ENCODE measurements at places on chromosomes 5 and 9.

DNA sequence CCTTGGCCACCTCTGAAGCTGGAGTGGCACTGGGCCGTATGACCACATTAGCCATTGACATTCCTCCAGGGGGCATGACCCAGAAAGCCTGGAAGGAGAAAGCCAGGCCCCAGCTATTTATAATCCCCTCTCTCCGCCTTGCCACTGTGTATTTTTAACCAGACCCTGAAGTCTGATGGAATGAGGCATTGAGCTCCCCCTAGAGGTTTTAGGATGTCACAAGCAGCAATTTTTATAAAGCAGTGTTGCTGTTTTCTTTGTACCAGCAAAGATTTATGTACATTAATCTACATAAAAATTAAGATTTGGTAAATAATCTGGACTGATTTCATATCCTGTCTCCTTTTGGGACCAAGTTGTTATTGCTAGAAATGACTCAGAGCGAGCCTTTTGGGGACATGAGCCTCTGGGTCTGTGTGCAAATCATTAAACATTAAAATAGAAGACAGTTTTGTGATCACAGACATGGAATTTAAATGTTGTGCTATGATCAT, 127.1 kb downstream of the TRIO start:
- DNase-seq = no peak

DNA sequence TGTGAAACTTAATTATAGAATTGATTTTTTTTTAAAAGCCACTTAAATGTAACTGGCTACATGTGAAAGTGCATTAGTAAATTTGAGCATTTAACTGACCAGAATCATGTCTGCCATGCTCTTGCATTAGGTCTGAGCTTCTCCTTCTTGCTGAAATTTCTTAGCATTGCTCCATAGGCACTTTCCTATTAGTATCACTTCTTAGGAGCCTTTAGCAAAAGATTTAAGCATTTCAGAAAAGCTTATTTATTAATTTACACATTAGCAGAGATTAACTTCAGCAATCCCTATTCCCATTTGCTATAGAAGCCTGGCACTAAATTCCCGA, 211.0 kb downstream of the SNX18 start:
- DNase-seq = no peak

DNA sequence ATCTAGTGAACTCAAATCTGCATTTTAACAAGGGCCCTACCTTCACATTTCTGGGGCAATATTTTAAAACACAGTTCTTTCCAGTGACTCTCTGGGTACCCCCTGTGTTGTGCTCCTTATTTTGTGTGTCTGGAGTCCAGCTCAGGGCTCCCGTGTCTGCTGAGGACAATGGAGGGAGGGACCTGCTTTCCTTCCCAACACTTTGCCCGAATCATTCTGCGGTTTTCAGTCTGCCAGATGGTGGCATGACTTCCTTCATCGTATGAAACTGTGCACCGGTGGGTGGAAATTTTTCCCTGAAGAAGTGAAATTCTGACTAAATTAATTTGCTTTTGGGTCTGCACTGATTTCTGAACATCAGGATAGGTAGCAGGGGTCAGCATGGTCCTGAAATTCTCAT, 153.6 kb upstream of the CD180 start:
- no peak for DNase-seq

GRCh38 chr9:72271613-72272478, 93.2 kb downstream of the ZFAND5 start:
- DNase-seq = no peak

GRCh38 chr9:110104261-110104809, 103.6 kb downstream of the C9orf152 start:
- DNase-seq = no peak

- DNase-seq = no peak
Measured at GRCh38 chr5:95958310-95959014, 3.2 kb downstream of the ELL2 start.

GRCh38 chr5:112064956-112065355, 308.0 kb upstream of the NREP start:
- no peak for DNase-seq

- DNase-seq = no peak
Measured at GRCh38 chr5:29697785-29698414, 1495.6 kb upstream of the CDH6 start.

DNA sequence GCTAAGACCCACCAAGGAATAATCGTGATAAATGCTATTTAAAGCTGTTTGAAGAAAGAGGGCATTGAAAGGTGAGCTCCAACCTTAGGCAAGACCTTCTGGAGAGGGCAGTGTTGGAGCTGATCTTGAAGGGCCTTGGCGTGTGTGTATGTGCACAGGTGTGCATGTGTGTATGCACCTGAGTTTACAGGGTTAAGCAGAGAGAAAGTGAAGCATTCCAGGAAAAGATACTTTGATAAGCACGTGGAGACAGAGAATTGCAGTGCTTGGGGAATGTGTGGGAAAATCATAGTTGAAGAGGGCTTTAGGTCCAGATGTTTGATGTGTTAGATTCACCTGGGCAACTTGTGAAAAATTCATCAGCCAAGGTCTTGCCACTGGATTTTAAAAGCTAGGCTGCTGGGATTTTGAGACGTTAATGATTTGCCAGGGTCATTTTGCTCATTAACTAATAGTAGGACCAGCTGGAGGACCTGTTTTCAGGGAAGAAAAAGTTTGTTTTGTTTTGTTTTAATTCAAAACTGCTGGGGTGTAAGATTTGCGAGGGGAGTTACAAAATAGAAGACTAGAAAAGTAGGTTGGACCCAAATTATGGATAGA, 78.3 kb upstream of the ANKRD55 start:
- DNase-seq = no peak

DNA sequence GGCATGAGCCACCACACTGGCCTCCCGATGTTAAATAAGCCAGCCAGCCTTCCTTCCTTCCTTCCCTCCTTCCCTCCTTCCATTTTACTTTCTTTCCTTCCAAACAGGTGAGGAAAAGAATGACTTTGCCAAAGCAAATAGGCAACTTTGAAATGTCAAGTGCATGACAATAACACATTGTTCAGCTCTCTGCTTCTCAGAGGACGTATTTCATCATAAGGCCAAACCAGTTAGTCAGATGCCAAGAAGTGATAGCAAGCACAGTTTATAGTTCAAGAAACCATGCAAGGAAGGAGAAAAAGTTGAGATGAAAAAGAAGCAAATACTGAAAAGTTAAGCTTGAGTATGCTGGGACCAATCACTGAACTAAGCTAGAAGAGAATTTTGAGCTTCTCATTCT, 29.5 kb downstream of the POU4F3 start:
- DNase-seq = no peak

- DNase-seq = no peak
Measured at GRCh38 chr5:6543830-6544560, 88.8 kb downstream of the NSUN2 start.

- DNase-seq = no peak
Measured at GRCh38 chr9:81259896-81260295, 429.5 kb downstream of the TLE1 start.

DNA sequence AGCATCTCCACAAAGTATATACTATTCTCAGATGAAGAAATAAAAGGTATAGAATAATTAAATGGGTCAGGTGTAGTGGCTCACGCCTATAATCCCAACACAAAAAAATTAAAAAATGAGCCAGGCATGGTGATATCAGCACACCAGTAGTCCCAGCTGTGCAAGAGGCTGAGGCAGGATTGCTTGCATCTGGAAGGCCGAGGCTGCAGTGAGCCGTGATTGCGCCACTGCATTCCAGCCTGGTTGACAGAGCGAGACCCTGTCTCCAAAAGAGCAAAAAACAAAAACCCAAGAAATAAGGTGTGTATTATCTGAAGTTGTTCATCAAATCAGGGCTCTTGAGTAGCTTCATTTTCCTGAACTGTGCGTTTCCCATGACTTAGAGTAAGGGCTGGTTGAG, 83.2 kb upstream of the MYO10 start:
- no peak for DNase-seq

- DNase-seq = no peak
Measured at GRCh38 chr5:79772651-79773050, 83.0 kb downstream of the CMYA5 start.

DNA sequence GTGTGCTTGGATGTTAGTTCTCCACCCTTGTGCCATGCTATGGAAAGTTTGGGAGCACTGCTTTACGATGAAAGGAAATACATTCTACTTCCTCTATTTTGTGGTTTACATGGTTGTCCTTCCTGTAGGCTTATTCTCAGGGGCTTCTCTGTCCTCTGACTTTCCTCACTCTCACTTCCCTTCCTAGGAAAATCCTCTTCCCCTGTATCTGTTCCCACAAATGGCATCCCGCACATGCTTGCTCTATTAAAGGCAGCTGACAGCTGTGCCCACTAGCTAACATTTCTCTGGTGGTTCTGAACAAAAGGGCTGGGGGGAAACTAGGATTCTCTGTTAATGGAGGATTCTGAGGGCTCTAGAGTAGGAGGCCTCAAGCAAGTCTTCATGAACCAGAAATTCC, 52.4 kb downstream of the FAM170A start:
- no peak for DNase-seq

DNA sequence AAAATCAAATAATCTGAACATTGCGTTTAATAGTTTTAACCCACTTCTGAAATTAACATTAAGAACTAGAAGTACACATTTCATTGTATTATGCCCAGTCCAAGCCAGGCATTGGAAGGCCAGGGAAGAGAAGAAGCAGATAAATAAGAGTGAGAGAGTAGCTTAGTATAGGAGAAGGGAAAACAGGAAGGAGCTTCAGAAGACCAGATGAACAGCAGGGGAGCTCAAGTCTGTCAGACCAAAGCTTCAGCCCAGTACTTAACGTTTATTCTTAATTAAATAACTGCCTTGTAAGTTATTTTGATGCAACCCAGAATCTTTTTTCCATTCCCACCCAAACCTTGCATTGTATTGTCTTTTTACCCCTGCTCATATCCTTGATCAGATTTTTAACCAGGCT, 11.5 kb upstream of the FAM120AOS start:
- no peak for DNase-seq

GRCh38 chr5:144072518-144072927, 97.9 kb downstream of the YIPF5 start:
- DNase-seq = no peak

- DNase-seq = peak; percentile 73
Measured at GRCh38 chr5:59559323-59559722, 334.2 kb downstream of the PDE4D start.

GRCh38 chr9:136620441-136621018, 42.2 kb upstream of the EGFL7 start:
- DNase-seq = no peak

Measured in brain pericyte (primary cell).